NCI-H2107 (cell line): ENCODE measurements at places on chromosomes 11 and 22.

DNA sequence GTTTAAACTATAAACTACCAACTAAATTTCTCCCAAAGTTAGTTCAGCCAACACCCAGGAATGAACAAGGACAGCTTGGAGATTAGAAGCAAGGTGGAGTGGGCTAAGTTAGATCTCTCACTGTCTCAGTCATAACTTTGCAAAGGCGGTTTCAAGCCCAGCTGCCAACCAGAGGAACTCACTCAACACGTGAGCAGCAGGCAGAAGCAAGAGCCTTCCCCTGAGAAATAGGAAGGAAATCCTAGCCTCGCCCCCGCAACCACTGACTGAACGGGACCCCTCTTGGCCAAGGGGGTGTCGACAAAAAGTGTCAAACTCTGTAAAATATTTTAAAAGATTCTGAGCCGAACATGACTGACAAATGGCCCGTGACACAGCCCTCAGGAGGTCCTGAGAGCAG lies 4.4 kb upstream of the KRTAP5-9 start:
- no peak for DNase-seq

DNA sequence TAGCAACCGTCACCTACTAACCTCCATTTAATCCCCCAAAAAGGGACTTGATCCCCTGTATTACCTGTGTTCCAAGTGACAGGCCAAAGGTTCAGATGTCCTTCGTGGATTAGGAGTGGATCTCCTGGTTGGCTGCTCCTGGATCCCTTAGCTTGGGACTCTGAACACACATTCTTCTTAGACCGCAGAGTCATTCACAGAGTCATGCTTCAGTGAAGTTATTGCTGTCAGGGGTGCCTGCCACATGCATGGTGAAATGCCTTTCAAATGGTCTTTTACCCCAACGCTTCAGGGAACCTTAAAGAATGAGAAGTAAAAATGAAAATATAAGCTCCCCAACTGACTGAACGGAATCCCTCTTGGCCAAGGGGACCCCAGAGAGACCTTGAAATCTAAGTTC lies 49.1 kb downstream of the ADAMTS8 start:
- DNase-seq: no peak

GRCh38 chr11:130323452-130324450 lies 9.0 kb upstream of the ZBTB44 start:
- no peak for DNase-seq

DNA sequence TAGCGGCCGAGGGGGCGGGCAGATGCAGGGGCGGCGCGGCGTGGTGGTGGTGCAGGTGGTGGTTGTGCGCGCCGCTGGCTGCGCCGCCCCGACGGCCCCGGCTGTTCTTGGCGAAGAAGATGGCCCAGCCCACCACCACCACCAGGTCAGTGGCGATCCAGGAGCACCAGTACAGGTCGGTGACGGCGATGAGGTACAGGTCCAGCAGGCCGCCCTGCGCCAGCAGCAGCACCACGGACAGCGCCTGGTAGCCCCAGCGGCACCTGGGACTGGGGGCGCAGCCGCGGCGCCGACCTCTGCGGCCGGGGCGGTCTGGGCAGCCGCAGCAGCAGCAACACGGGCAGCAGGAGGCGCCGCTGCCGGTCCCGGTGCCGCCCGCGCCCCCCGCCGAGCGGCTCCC lies 879 bp downstream of the TMEM121B start:
- DNase-seq: no peak

GRCh38 chr11:66243782-66244535 lies 24.5 kb upstream of the RAB1B start:
- DNase-seq: no peak

DNA sequence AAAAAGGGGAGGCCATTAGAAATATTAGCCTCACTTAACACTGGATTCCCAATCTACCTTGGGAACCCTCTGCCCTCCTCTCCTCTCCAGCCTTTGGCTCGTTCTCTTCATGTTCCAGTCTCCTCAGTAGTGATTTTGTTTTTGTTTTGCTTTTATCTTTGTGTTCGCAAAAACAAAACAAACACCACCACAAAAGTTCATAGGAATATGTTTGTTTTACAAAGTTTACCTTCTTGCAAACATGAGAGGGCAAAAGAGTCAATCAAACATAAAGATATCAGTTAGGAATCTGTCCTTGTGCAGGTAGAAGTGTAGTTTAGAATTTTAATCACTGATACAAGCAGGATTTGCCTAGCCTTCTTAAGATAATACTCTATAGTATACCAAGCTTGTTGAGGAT lies 179.7 kb upstream of the GUCY1A2 start:
- no peak for DNase-seq

DNA sequence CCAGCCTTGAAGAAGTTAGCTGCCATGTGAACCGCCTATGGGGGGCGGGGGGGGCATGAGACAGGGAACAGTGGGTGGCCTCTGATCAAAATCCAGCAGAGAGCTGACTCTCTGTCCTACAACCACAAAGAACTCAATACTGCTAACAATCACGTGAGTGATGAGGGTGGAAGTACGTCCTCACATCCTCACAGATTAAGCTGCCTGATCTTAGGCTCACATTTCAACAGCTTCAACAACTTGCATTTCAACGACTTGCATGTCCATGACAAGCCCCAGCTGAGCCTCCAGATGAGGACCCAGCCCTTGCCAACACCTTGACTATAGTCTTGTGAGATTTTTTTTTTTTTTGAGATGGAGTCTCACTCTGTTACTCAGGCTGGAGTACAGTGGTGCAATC lies 51.6 kb downstream of the CLMP start:
- DNase-seq: no peak

- DNase-seq: no peak
Measured at GRCh38 chr22:35812600-35812999, 94.9 kb downstream of the APOL5 start.
